ENCODE measurements at places on chromosomes 3 and 15.

DNA sequence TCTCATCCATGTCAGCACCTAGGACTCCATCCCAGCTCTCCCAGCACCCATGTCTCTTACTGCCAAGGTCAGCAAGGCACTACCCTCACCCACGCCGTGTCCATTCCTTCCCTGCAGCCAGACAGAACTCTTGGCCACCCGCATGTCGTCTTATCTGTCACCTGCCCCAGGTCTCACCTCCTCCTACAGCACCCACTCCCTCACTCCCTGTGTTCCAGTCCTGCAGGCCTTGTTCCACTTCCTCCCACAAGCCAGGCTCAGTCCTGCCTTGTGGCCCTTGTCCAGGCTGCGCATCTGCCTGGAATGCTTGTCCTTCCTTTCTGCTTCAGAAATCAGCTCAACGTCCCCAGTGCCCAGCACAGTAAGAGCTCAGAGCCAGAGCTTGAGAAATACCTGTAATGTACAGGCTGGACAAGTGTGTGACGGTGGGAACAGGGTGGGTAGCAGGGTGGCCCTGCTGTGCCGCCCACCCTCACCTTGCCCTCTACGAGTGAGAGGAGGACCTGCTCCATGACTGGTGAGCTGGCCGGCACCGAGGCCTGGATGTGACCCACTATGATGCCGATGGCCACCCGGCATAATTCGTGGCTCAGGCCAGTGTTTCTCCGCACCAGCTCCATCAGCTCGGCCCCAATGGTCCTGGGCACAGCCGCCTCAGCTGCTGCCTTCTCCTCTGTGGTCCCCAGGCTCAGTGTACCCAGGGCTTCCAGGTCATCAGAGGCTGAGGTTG lies 4.7 kb downstream of the NCKIPSD start:
- ATAC-seq = no peak

GRCh38 chr3:152497457-152497856 lies 228.7 kb downstream of the MBNL1 start:
- ATAC-seq = peak; percentile 62

GRCh38 chr15:70217226-70218160 lies 119.8 kb upstream of the TLE3 start:
- no peak for ATAC-seq

GRCh38 chr3:8622873-8623691 lies 21.5 kb downstream of the SSUH2 start:
- ATAC-seq = peak; percentile 68

- ATAC-seq = no peak
Measured at GRCh38 chr3:51379301-51379700, 5.8 kb upstream of the MANF start.

Data from gastroesophageal sphincter (tissue), 4 donors.